Activated T-cell treated with anti-CD3 and anti-CD28 coated beads for 48 hours (primary cell): ENCODE measurements at places on chromosomes 12 and 14.

- DNase-seq: no peak
Observed at GRCh38 chr14:41490323-41490722, 116.4 kb upstream of the LRFN5 start.

- no peak for DNase-seq
Observed at GRCh38 chr12:91119089-91119488, 7.8 kb upstream of the LUM start.

DNA sequence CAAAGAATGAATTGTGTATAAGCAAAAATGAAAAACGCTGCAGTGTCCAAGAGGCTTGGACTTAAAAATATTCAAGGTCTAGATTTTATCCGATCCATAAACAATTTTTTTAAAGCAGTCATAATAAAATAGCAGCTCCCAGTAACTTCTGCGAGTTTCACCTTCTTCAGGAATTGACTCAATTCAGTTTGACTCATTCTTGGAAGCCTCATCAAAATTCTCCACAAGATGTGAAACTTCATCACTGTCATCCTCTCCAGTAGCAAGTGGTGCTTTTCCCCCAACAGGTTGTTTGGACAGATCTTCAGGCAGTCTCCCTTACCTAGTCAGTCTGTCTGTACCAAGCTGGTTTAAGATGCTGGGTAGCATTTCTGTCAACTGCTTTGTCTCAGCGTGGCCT lies 93.5 kb upstream of the FOXG1 start:
- no peak for DNase-seq

DNA sequence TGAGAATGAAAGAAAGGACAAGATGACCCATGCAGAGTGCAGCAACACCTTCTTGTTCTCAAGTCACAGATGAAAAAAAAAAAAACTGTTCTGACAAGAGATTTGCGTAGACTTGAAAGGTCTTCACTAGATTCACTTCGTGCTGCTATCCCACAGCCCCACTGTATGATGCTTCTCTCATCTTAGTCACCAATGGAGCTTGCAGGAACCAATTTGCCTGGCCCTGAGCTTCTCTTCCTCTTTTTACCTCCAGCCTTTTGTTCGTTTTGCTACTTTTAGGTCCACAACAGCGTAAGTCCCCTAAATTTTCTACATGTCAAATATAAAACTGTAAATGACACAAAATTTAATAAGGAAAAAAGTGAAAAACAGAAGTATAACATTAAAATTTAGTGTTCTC lies 107.9 kb upstream of the NAP1L1 start:
- DNase-seq: no peak

DNA sequence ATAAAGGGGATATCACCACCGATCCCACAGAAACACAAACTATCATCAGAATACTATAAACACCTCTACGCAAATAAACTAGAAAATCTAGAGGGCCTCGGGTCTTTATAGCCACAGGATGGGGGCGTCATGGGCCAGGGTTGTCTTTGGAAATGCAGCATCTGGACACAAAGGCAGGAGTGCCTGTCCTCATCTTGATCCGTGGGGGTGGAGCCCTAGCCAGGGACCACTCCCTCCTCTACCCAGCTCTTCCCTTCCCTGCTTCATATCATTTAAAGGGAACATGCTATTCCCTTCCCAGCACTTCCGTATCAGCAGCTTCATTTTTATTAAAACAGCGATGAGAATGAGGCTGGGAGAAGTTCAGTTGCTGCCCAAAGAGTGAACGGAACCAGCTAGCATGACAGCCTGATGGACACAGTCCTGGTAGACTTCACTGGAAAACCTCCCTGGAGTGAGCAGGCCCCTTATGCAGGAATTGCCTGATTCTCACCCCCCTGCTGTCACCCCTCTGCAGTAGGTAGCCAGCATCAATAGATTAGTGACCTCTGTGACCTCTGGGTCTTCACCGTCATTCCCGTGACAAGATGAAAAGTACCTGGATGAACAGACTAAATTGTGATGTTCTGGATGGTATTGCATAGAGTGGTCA lies 251.4 kb upstream of the RGS6 start:
- no peak for DNase-seq

GRCh38 chr12:81859521-81859920 lies 100.4 kb upstream of the PPFIA2 start:
- no peak for DNase-seq

GRCh38 chr12:31228811-31229792 lies 96.8 kb downstream of the SINHCAF start:
- DNase-seq: no peak

DNA sequence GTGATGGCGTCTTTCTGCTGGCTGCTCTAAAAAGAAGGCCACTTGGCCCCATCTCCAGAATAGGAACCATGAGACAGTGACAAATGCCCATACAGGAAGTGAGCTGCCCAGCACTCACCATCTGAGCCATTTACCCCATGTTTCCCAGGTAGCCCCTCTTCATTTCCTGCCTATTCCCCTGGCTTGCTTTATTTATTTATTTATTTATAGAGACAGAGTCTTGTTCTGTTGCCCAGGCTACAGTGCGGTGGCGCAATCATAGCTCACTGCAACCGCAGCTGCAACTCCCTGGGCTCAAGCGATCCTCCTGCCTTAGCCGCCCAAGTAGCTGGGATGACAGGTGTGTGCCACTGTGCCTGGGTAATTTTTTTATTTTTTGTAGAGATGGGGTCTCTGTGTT lies 71.2 kb downstream of the RIN3 start:
- no peak for DNase-seq

DNA sequence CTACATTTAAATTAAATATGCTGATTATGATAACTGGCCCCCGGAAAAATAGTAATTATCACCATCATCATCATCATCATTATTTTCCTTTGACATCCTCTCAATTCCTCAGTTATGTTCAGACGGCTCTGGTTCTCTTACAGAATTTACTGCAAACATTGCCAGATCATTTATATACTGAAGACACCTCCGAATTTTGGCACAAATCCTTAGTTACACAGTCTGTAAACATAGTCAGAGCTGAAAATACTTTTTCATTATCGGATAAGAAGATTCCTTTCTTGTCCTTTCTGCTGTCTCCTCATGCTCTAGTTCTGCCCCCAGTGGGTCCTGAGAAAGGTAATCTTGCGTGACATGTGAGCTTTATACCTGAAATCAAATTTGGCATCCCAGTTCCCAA lies 40.3 kb upstream of the CCDC60 start:
- DNase-seq: no peak

GRCh38 chr14:59823179-59823578 lies 47.4 kb downstream of the RTN1 start:
- DNase-seq: no peak

DNA sequence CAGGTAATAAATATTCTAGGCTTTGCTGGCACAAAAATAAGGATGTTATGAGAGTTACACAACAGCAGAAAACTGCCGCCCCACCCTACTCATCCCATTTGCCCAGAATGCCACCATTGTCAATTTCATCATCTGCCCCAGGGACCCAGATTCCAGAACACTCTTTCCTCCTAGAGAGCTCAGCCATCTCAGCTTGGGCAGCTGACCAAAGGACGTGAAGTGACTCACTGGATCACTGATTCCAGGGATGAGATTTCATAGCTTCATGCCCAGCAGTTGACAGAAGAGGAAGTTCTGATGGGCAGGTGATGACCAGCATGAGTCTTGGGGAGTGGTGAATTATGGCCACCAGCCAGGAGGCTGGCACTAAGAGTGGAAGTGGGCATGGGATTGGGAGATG lies 450.3 kb downstream of the RMST start:
- no peak for DNase-seq

- DNase-seq: no peak
Observed at GRCh38 chr12:12398026-12398859, 41.4 kb downstream of the BORCS5 start.

DNA sequence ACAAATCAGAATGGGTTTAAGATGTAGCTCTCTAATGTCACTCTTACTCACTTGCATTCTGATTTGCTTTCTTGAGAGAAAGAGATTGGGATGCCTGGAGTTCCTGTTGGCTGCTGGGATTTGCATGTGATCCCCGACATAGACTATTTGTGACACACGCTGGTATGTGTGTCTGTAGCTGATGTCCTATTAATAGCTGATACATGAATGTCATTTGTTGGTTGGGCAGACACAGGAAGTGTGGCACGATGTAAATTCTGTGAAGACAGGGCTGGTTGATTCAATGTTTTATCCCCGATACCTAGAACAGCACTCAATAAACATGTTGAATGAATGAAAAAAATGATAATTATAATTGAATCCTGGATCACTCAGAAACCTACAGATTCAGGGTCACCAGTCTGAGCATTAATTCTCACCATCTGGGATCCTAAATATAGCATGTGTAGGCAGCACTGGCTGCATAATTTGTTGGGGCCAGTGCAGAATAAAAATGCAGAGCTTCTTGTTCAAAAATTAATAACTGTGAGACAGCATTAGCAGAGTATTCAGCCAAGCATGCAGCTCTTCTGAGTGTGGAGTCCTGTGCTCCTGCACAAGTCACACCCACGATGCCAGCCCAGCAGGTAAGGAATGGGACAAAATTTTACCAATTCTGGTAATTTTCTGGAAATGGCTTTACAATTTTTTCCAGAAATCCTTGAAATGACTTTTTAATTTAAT lies 35.5 kb upstream of the SOCS2 start:
- DNase-seq: no peak

DNA sequence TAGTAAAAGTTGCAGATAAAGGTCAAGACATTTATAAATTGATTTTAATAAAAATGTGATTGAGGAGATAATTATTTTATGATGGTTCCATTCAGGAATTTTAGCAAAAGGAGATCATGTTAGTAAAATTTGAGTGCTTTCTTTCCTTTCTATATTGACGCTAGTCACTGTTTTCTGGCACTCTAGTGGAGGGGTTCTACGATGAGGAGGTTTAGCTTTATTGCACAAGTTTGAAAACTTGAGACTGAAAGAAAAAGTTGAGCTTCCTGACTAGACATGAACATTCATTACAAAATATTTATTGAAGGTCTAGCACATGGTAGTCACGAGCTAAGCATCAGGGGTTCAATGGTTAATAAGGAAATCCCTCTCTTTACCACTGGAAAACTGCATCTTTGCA lies 336.1 kb downstream of the SNAPC1 start:
- no peak for DNase-seq

DNA sequence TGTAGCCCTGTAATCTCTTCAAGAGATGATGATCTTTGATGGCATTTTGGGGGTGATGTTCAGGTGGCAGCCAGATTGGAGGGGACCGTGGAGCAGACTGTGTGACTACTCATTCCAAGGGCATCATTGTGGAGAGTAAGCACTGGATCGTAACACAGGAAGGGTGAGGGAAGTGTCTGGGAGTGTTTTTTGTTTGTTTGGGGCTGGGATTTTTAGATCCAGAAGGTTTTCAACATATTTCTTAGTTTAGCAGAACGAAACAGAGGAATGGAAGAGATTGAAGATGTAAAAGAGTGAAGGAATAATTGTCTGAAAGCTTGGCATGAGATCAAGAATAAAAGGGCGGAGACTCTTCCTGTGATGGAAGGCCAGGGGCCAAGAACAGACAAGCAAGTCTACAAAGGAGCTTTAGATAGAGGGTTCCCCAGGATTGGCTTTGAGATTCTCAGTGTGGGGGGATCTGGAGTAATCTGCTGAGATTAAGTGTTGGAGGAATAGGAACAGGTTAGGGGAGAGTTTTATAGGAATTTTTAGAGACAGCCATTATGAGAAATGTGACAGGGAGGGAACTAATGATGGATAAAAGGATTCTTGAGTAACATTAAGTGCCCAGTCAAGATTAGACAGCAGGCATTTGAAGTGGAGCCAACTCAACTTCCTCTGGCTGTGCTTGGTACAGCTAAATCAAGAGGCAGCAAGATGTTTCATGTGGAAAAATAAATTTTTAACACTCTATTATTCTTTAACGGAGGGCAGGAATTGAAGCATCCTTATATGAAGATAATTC lies 79.7 kb upstream of the REP15 start:
- no peak for DNase-seq

- DNase-seq: no peak
Observed at GRCh38 chr12:47317175-47317915, 237.6 kb upstream of the AMIGO2 start.

DNA sequence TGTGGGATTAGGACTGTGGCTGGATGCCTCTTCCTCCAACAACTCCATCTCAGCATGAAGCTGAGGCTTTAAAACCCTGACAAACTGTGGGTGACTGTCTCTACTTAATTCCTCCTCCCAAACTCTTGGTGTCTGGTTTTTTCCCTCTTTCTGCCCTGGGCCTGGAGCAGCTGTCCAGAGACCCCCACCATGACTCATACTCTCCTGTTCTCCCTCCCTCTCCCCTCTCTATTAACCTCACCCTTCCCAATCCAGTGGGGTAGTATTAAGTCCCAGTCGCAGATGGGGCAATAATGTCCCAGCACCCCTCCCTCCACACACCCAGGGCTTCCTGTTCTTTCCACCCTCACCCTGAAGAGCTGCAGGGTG lies 2.0 kb upstream of the DNAJC14 start:
- DNase-seq: no peak

DNA sequence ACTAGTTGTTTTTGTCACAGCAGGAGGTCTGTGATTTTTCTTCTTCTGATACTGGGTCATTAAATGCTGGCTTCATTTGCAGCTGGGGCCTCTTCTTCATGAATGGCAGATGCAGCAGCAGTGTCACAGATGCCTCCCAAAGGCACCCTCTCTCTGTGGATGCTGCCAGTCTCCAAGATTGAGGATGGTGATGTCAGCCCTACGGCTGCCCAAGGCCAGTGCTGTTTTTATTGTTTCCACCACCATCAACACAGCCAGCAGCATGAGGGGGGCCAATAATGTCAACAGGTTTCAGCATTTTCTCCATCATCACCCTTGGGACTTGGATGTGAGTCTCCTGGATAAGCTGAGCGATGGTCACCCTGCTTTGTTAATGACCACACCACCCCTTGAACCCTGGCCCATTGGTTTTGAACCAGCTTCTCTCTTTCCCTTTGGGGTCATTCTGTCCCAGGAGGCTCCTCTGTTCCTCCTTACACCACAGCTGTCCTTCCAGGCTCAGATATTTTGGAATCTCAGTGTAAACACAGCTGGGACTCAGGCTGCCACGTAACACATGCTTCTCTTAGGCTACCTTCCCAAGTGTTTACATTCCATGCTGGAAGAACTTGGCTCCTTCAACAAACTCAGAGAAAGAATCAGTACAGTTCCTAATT lies 151.7 kb upstream of the DDHD1 start:
- no peak for DNase-seq

DNA sequence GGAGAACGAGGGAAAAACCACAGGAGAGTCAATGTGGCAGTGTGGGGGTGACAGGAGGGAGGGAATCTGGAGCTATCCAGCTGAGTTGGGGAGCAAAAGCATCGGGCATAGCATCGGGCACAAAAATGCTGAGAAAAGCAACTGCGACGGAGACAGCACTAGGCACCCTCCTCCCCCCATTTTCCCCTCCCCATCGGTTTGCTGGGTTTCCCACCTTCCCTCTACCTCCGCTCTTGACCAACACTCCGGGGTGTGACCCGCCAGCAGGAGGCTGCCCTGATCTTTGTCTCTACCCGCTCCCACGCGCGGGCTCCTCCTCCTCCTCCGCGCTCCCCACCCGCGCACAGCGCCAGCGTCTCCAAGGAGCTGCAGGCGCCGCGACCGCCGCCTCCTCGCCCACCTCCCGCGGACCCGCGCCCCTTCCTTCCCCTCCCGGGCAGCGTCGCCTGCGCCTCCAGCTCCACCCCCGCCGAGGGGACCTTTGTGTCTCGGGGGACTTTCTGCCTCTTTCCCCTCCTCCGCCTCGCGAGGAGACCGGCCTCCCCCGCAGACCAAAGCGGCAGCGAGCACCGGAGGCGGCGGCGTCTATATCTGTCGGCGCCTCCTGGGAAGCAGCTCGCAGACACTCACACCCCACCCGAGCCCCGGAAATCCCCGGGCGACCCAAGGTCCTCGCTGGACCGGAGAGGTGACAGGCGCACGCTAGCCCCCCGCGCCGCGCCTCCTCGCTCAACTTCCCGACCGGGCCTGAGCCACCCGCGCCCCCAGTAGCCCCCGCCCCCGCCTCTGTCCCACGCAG lies 920 bp downstream of the CDK17 start:
- DNase-seq: peak; percentile 62

- DNase-seq: no peak
Observed at GRCh38 chr14:100610511-100611217, 23.4 kb upstream of the BEGAIN start.
